ENCODE measurements at places on chromosomes 1 and 21.

GRCh38 chr1:10736634-10737586, 59.5 kb downstream of the CASZ1 start:
- no peak for DNase-seq

GRCh38 chr1:84156210-84156621, 12.1 kb downstream of the PRKACB start:
- no peak for DNase-seq

GRCh38 chr1:55600242-55600641, 385.1 kb upstream of the USP24 start:
- no peak for DNase-seq

DNA sequence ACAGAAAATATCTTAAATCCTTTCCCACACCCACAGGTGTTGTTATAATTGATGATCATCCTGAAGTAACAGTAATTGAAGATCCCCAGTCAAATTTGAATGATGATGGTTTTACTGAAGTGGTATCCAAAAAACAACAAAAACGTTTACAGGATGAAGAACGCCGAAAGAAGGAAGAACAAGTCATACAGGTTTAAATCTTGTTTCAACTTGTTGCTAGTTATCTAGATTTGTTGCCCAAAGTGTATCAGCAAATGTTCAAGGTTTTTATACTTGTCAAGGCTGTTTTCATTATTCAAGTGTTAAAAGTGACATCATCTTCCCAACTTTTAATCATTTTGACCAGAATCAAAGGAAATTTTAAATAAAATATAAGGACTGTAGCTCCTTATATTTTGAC, 64.7 kb downstream of the PRRC2C start:
- DNase-seq = no peak

DNA sequence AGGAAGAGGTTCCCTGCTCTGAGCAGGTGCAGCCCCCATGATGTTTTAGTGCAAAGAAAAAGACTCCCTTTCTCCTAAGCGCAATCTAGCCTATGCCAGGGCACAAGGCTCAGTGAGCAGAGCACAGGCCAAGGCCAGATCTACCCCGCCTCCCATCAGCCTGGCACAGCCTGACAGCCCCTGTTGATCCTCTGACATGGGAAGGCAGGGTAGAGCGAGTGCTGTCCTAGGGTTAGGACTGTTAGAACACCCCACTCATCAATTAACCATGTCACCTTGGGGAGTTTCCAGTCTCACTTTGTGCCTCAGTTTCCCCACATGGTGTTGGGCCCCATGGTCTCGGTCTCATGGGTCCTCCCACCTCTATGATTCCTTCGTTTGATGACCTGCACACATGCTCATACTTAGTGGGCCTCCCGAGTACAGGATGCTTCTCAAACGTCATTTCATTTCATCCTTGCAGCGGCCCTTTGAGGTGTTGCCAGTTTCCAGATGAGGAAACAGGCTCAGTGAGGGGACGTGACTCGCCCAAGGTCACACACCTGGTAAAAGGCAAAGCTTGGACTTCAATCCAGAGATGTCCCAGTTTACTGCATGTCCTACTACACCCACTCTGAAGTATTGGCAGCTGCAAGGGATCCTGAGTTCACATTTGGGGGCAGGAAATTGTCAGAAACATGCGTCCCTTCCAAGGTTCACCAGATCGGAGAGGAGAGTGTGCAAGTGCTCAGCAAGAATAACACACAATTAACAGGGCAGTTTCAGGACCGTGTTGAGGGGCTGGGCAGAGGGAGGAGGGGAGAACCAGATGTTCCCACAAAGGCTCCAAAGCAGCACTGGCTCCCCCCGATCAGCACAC, 213.3 kb downstream of the TRABD2B start:
- DNase-seq = no peak

Data from stimulated activated CD8-positive, alpha-beta memory T cell treated with anti-CD3 and anti-CD28 coated beads, Interleukin-4, amount 100 ng/mL, for 24 hours (primary cell).